ENCODE measurements at places on chromosomes 7 and 10.
A peak's percentile ranks its signal among the peaks of the same experiment; 100 is the strongest.

- H3K4me1 ChIP-seq, result no peaks in the 10 kb centered on the region
- no peak overlapping the region for H3K4me3 ChIP-seq
- DNase-seq, result no peak
- H3K27ac ChIP-seq, result no peak overlapping the region
- H3K27me3 ChIP-seq, result no peaks in the 10 kb centered on the region
Measured at GRCh38 chr10:4648999-4649398, 177.0 kb upstream of the AKR1E2 start.

GRCh38 chr7:85669225-85669624 is 482.4 kb upstream of the SEMA3D start:
- no peaks in the 10 kb centered on the region for H3K36me3 ChIP-seq
- H3K4me1 ChIP-seq, result no peaks in the 10 kb centered on the region
- no peak for DNase-seq
- no peak overlapping the region for H3K4me3 ChIP-seq
- H3K27ac ChIP-seq, result no peak overlapping the region

- no peak overlapping the region for H3K27ac ChIP-seq
- no peaks in the 10 kb centered on the region for H3K27me3 ChIP-seq
- no peak for DNase-seq
- H3K4me1 ChIP-seq, result no peaks in the 10 kb centered on the region
Measured at GRCh38 chr7:118473271-118473670, 248.8 kb downstream of the ANKRD7 start.

GRCh38 chr7:7817748-7818147 is 99.3 kb upstream of the RPA3 start:
- H3K4me1 ChIP-seq, result no peaks in the 10 kb centered on the region
- H3K4me3 ChIP-seq, result no peak overlapping the region
- H3K27me3 ChIP-seq, result no peaks in the 10 kb centered on the region
- no peak for DNase-seq
- H3K27ac ChIP-seq, result no peak overlapping the region

GRCh38 chr10:8054494-8055407 is at the start of gene GATA3:
Gene GATA3 (plus strand): TSS chr10:8054688. CDS start chr10:8055656, 968 bp downstream.
- peak within 1 kb of the TSS; percentile 76 for H3K4me3 ChIP-seq
- peak within 1 kb of the TSS; percentile 8 for H3K27ac ChIP-seq
- DNase-seq, result no peak
- no peaks in the 10 kb centered on the region for H3K36me3 ChIP-seq

DNA sequence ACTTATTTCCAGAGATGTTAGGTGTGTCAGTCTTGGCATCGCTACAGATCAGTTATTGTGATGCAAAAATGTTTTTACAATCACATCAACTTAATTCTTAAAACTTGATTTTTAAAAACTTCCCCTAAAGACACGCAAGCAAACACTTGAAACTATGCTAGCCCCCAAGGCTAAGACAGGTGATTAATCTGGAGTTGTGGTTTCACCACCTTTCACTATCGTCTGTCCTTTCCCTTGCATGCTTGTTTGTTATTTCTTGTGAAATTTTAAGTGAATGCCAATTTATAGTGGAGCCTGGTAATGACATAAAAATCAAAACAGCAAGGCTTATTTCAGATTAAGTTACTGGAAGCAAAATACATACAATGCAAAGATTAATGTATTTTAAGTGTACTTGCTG is 70.4 kb downstream of the SLC35B4 start:
- no peaks in the 10 kb centered on the region for H3K4me1 ChIP-seq
- no peak overlapping the region for H3K4me3 ChIP-seq
- no peak overlapping the region for H3K27ac ChIP-seq
- no peaks in the 10 kb centered on the region for H3K27me3 ChIP-seq
- DNase-seq, result no peak

DNA sequence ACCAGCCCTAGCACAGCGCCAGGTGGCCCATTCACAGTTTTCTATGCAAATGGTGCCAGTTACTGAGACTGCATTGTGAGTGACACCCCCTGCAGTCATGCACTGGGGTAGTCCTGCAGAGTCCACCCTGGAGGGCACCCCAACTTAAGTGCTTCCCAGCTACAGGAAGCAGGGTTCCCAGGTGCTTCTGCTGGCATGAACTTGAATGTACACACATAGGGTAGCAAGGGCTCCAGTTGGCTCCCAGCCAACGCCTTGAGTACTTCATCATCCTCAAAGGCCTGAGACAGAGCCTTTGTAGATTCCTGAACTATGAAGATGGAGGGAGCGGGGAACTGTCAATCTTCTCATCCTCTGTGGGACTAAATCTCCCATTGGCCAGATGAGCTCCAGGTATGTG is 11.5 kb upstream of the NPFFR1 start:
- H3K36me3 ChIP-seq, result no peaks in the 10 kb centered on the region
- no peak overlapping the region for H3K27ac ChIP-seq
- no peak for DNase-seq
- no peak overlapping the region for H3K4me3 ChIP-seq
- H3K27me3 ChIP-seq, result no peaks in the 10 kb centered on the region
- peaks cover 4% of the 10 kb centered on the region for H3K4me1 ChIP-seq

DNA sequence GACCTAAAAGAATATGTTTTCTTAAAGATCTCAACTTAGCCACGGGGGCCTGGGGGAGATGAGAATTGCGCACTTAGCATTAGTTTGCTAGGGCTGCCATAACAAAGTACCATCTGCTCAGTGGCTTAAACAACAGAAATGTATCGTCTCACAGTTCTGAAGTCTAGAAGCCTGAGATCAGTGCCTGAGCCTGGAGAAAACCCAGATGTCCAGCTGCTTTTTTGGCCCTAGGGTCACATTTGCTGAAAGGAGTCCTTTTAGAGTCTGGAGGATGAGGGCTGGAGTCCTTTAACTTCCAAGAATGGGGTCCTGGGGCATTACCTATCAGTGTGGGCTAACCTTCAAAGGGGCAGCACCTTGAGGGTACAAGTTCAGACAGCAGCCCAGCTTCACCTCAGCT is 48.2 kb downstream of the SMURF1 start:
- peak overlapping the region; percentile 70 for H3K27ac ChIP-seq
- no peak for DNase-seq
- H3K4me3 ChIP-seq, result peak overlapping the region; percentile 14
- H3K36me3 ChIP-seq, result no peaks in the 10 kb centered on the region
- H3K27me3 ChIP-seq, result no peaks in the 10 kb centered on the region
- H3K4me1 ChIP-seq, result peaks cover 35% of the 10 kb centered on the region

DNA sequence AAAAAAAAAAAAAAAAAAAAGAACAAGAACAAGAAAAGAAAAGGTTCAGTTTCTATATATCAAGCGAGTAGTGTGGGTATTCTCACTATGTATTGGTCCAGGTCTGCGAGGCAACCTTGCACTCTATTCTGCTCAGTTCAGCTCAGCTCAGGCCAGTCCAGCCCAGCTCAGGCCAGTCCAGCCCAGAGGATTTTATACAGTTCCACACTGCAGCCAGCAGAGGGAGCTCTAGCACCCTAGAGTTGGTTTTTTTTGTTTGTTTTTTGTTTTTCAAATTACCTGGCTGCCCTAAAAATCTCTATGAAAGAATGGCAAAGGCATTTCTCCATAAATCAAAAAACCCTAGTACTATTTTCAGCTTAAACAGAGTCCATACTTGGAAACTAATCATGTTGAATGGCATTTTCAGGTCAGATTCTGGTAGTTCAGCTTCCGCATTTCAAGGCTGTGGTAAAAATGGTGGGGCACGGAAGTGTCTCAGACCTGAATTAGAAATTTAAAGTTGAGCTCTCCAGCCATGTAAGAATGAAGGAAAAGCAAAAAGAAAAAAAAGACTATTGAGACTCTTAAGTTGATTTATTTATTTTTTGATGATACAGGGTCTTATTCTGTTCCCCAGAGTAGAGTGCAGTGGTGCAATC is 55.2 kb upstream of the GSDME start:
- H3K4me1 ChIP-seq, result no peaks in the 10 kb centered on the region
- H3K27ac ChIP-seq, result no peak overlapping the region
- DNase-seq, result no peak
- H3K27me3 ChIP-seq, result no peaks in the 10 kb centered on the region
- H3K36me3 ChIP-seq, result peaks cover 60% of the 10 kb centered on the region
- no peak overlapping the region for H3K4me3 ChIP-seq

DNA sequence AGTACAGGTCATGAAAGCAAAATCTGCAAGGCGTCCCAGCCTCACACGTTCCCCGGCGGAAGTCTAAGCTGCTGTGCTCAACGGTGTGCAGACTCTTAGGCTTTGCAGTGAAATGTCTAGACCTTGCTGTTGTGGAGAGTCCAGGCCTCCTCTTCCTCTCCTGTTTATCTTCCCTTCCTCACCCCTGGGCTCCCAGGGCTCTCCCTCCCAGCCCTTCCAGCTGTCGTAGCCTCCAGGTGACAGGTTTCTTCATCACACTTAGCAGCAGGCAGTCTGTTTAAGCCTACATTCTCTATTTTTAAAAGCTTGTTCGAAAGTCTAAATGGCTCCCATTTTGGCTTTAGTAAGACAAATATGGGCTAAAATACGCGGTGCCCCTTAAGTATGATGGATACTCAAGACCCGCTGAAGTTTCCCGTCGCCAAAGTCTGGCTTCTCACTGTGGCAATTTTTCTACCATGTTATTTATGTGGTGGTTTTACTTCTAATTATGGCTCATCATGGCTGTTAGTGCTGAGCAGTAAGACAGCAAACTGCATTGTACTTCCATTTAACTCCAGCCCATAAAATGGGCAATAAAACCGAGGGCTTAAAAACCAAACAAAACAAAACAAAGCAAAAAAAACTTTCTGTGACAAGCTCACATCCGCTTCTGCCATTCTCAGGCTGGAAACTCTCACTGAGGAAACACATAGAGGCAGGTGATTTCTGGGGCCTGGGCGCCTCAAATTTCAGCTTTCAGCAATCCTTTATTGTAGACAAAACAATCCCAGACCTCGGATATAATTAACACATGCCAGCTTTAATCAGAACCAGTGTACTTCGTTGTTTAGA is 243.2 kb downstream of the SNX10 start:
- H3K36me3 ChIP-seq, result no peaks in the 10 kb centered on the region
- H3K4me1 ChIP-seq, result no peaks in the 10 kb centered on the region
- H3K27ac ChIP-seq, result no peak overlapping the region
- no peak for DNase-seq
- no peaks in the 10 kb centered on the region for H3K27me3 ChIP-seq

DNA sequence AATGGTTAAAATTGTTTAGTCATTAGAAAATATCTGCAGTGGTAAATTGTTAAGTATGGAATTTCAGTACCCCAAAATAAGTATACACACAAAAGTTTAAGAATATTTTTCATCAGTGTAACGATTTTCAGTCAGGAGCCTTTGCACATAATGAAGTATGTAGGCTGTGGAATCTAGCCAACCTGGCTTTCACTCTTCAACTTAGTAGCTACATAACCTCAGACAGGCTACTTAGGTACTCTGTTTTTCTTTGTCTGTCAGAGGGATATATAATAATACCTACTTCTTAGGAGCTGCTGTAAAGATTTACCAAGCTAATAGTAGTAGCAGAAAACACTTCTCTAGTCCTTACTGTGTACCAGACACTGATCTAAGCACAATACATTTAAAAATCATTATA is 137.5 kb downstream of the ZEB1 start:
- H3K4me1 ChIP-seq, result no peaks in the 10 kb centered on the region
- no peak for DNase-seq
- H3K36me3 ChIP-seq, result no peaks in the 10 kb centered on the region

DNA sequence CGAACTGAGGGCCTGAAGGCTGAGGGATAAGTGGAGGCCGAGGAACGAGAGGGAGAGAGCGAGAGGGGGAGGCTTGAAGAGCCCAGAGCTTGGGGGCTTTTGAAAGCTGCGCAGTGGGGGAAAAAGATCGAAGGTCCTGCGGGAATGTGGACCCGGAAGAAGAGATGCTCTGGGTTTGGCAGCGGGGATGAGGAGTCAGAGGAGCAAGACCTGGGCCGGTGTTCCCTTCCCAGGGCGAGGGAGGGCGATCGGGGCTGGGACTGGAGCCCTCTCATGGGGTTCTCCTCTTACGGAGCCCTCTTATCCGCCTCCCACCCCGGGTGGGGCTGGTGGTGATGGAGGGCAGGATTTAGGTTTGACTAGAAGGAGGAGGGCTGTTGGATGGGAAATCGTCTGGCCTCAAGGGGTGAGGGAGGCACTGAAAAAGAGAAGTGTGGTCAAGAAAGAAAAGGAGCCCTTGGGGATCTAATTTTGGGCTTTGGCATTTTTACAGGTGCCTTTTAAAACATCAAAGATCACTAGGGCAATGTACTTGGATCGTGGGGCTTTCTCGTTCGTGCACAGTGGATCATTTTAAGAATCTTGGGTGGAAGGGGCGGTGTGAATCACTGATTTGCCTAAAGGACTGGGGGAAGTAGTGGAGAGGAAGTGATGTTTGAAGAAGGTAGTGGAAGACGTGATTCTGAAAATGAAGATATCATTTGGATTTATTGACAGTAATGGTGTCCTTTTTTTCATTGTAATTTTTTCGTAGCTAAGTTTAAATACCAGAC is 637 bp downstream of the SAMD8 start:
- DNase-seq, result no peak
- H3K27me3 ChIP-seq, result no peaks in the 10 kb centered on the region
- H3K4me1 ChIP-seq, result peaks cover 66% of the 10 kb centered on the region
- H3K27ac ChIP-seq, result peak overlapping the region; percentile 97
- H3K4me3 ChIP-seq, result peak overlapping the region; percentile 94
- H3K36me3 ChIP-seq, result no peaks in the 10 kb centered on the region

- no peak for DNase-seq
- no peak overlapping the region for H3K4me3 ChIP-seq
- H3K27me3 ChIP-seq, result no peaks in the 10 kb centered on the region
- H3K27ac ChIP-seq, result no peak overlapping the region
Measured at GRCh38 chr10:101879456-101880231, 36.0 kb upstream of the KCNIP2 start.

DNA sequence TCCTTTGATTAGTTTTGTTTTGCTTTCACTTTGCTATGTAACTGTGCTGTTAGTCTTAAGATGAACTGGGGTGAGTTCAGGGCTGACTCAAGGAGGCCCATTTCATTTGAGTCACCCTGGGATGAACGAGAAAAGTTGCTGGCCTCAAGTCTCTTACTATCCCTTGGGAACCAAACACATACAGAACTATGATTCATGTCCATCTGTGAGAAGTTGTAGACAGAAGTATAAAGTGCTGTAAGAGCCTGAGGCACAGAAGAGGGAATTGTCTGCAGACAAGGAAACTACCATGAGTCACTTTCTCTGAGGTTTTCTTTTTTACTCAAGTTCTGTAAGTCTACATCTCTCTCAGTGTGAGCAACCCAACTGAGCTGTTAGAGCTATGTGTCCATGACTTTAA is 179.8 kb upstream of the CSTF2T start:
- peaks cover 6% of the 10 kb centered on the region for H3K4me1 ChIP-seq
- no peaks in the 10 kb centered on the region for H3K36me3 ChIP-seq
- peak overlapping the region; percentile 67 for H3K27ac ChIP-seq
- no peak for DNase-seq

DNA sequence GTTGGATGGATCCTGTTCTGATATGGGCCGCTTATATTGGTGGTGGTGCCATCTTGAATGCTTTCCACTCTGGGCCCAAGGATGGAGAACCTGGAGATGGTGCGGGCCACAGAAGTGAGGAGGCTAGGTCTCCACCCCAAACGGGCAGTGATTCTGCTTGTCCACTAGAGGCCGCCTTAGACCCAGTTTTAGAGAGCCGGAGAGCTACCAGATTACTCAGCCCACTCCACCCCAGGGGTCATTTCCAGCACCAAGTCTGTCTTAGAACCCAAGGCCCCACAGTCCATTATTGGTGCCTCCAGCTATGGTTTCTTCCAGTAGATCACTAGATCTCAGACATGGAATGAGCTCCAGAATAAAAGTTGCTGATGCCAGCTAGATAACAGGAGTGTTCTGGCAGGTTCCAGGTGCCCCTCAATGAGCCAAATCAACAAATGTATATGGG is 11.8 kb upstream of the CAMK2G start:
- H3K4me1 ChIP-seq, result peaks cover 28% of the 10 kb centered on the region
- H3K36me3 ChIP-seq, result no peaks in the 10 kb centered on the region
- no peaks in the 10 kb centered on the region for H3K27me3 ChIP-seq
- DNase-seq, result no peak
- H3K27ac ChIP-seq, result peak overlapping the region; percentile 96

Data from esophagus squamous epithelium (tissue), 5 donors.